ENCODE measurements at places on chromosomes 16 and 17.

- H3K4me3 ChIP-seq, result no peak overlapping the region
- no peaks in the 10 kb centered on the region for H3K36me3 ChIP-seq
- no peak overlapping the region for H3K27ac ChIP-seq
- no peak for DNase-seq
- no peaks in the 10 kb centered on the region for H3K4me1 ChIP-seq
- no peaks in the 10 kb centered on the region for H3K27me3 ChIP-seq
Measured at GRCh38 chr16:54806378-54806777, 124.3 kb upstream of the IRX5 start.

- DNase-seq, result no peak
- no peaks in the 10 kb centered on the region for H3K4me1 ChIP-seq
- H3K4me3 ChIP-seq, result no peak overlapping the region
- no peak overlapping the region for H3K27ac ChIP-seq
Measured at GRCh38 chr16:88355389-88356123, 27.2 kb upstream of the ZNF469 start.

GRCh38 chr17:6548578-6549330 is 7.6 kb downstream of the PITPNM3 start:
- no peaks in the 10 kb centered on the region for H3K4me1 ChIP-seq
- no peak overlapping the region for H3K4me3 ChIP-seq
- DNase-seq, result no peak

DNA sequence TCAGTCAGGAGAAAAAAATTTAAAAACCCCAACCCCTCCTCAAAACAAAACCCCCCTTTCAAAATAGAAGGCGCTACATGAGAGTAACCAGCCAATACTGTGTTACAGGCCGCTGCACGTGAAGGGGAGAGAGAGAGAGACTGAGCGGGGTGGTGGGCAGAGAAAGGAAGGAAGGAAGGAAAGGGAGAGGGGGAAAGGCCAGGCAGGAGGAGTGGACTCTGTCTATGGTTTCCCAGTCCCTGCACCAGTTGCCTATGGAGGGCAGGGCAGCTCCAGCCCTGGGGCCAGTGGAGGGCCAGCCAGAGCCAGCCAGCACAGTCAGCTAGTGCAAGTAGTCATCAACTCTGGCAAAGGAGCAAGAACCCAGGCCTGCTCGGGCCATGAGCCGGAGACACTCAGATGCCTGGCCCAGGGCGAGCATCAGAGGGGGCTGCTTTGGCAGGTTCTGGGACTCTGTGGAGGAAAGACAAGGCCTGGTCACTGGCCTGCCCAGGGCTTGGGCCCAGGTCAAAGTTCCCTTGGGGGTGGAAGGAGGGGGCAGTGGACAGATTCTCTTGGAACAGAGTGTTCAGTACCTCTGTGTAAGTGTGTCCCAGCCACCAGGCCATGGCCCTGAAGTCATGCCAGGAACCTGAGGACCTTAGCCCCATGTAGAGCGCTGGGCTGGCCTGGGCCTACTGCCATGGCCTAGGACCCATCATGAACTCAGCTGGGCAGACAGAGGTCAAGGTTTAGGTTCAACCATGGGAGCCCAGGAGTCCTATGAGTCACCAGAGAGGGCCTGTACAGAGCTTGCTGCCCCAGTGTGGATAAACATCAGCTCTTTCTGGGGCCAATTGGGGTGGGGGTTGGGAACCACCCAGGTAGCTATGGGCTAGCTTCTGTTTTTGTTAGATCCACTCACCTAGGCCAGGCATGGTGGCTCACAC is 7.3 kb upstream of the GFOD2 start:
- no peak for DNase-seq
- H3K27me3 ChIP-seq, result no peaks in the 10 kb centered on the region
- no peak overlapping the region for H3K4me3 ChIP-seq

DNA sequence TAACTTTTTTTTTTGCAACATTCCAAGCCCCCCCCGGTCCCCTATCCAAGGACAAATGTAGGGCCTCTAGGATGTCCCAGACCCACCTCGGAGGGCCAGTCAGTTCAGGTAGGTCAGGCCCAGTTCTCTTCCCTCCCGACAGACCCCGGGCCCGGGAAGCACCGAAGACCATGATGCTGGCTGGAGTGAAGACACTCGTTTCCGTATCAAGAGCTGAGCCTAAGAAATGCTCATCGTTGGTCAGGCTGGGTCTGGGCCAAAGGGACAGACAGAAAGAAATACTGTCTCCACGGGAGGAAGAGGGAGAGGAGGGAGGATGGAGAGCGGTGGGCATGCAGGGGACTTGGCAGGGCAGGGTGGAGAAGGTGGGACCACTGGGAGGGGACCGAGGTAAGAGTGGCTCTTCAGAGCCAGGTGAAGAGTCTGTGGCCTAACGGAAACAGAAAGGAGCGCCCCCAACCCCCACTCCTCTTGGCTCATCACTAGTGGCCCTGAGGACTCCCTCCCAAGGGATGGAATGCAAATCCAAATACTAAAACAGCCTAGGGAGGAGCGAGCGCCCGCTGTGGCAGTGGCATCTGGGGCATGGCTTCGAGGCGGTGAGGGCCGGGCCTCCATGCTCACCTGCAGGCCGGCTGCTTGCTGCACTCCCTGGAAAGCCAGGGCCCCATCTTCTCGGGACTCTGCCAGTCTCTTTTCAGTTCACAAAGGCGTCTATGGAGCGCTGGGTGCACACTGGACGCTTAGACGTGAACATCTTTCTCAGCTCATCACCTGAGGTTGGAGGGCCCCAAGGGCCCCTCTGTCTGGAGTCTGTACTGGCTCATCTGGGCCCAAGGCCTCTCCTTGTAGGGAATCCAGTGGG is 1.7 kb upstream of the ROGDI start:
- H3K4me3 ChIP-seq, result no peak overlapping the region
- H3K4me1 ChIP-seq, result peaks cover 9% of the 10 kb centered on the region
- no peak for DNase-seq
- no peak overlapping the region for H3K27ac ChIP-seq

- H3K27ac ChIP-seq, result no peak overlapping the region
- DNase-seq, result no peak
Measured at GRCh38 chr16:2063861-2064260, 16.1 kb downstream of the TSC2 start.
